SJCRH30 (cell line): ENCODE measurements at places on chromosomes 12 and 14.

DNA sequence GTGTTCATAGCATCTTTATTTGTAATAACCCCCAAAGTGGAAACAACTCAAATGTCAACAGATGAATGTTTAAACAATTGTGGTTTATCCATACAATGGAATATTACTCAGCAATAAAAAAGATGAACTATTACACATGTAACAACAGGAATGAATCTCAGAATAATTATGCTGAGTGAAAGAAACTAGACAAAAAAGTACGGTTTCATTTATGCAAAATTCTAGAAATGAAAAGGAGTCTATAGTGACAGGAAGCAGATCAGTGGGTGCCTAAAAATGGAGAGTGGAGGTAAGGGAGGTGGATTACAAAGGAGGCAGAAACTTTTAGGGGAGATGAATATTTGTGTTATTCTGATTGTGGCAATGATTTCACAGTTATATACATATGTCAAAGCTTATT lies 4.8 kb downstream of the PRKCH start:
- no peak for DNase-seq

- DNase-seq, result no peak
Observed at GRCh38 chr14:32991691-32992090, 53.0 kb downstream of the NPAS3 start.

GRCh38 chr12:63802012-63802608 lies 22.4 kb downstream of the RXYLT1 start:
- no peak for DNase-seq

DNA sequence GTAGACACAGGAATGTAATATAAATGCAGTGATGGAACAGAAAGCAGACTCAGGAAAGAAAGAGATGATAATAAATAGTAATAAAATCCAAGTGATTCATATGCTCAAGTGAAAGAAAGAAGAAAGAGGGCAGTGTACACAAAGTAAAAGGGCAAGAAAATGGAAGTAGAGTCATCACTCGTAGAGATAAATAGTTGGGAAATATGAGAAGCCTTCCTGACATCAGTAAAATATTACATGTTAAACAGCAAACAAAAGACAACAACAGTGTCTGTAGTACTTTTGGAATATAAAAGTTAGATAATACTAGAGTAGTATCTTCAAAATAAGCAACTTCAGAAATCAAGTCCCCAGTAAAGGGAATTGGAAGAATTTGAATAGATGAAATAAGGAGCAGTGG lies 412.3 kb downstream of the RAD51B start:
- DNase-seq, result no peak

DNA sequence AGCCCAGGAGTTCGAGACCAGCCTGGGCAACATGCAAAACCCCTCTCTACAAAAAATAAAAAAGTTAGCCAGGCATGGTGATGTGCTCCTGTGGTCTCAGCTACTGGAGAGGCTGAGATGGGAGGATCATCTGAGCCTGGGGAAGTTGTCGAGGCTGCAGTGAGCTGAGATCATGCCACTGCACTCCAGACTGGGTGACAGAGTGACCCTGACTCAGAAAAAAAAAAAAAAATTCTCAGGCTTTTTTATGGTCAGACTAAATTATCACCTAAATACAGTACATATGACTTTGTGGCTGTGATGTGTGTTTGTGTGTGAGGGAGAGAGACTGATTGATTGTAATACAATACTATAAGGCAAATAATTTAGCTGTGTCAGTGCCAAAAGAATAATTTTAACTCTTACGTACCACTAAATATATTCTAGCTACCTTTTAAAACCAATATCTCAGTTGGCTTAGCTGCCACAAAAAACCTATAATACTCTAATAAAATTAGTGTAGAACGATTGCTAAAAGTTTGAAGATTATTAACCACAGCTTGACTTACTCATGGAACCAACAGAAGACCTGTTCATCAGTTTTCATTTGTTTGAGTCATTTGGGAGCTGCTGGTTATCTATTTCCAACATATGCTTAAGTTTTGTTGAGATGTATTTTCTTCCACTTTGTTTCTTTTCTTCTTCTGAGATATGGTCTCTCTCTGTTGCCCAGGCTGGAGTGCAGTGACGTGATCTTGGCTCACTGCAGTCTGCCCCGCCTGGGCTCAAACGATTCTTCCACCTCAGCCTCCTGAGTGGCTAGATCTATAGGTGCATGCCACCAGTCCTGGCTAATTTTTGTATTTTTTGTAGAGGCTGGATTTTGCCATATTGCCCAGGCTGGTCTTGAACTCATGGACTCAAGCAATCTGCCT lies 58.0 kb downstream of the DIP2B start:
- no peak for DNase-seq

GRCh38 chr12:113719911-113720591 lies 246.1 kb downstream of the RBM19 start:
- no peak for DNase-seq

DNA sequence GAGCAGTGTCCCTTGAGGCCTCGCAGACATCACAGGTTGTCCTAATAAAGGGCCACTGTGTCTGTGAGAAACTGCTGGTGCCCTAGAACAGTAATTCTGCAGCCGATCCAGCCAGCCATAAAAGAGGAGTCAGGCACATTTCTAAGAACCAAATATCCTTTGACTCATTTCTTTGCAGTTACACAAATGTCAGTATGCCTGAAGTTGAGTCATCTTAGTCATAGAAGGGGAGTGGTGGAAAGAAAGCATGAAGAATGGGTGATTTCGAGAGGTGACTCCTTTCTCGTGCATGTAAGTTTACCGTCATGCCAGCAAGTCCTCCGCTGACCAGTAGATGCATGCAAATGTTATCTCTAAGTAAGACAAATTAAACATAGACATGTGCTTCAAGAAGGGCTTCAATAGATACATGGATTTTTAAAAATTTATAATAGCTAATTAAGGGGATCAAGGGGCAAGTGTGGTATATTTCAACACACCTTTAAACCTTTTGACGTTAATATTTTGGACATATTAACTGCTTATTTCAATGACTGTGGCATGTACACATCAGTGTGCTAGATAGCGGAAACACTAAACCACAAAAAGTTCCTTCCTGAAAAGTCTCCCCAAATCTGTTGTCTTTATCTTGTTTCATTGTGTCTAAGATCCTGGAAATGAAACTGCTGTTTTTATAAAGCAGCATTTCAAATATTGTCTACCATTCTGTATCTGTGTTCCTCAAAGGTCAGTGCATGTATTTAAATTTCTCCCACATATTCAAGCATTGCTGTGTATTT lies 497.4 kb downstream of the NPAS3 start:
- no peak for DNase-seq

DNA sequence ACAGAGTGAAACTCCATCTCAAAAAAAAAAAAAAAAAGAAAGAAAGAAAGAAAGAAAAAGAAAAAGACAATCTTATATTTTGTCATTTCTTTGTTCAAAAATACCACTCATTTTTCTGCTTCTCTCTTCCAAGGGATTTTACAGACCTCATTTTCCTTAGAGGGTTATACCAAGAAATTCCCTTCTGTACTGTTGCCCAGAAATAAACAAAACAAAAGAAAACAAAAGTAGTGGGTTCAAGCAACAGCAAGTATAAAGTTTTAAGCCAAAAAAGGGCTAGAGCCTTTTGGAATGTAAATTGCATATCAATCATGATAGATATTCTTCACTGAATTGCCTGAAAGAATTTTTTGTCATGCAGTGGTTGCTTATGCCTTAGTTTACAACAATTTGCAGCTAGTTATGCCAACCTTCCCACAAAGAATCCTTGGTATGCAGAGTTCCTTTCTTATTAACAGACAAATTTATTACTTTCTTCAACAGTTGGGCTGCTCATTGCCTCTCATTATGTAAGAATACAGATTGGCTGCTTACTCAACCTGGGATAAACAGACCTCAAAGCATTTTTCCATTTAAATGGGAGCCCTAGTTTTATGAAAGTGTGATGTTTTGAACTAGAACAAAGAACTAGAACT lies 129.1 kb upstream of the PPFIA2 start:
- no peak for DNase-seq

DNA sequence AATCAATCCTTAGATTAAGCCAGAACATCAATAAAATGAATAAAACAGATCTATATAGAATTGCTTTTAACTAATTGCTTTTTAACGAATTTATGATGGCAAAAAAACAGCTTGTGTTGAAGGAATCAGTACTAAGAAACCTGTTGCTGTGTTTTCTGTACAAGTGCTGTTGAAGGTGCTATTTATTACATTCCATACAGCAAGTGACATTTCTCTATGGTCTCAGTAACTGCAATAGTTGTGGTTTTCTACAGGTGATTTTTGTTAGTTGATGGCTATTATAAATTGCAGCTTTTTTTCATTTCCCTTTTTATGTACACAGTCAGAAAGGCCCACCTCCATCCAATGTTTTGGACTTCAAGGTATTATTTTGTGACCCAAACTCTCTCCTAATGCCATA lies 56.6 kb downstream of the SLC2A13 start:
- no peak for DNase-seq
